Mammary epithelial cell (primary cell): ENCODE measurements at places on chromosomes 7 and 10. TPM values are rescaled to one million over a fixed set of nuclear protein-coding genes. Genes with fewer than 3 reads are reported as not detected.

Gene SPDYE2
- polyA plus RNA-seq: not detected

Gene RAPGEF5
- 1.1 TPM for polyA plus RNA-seq

Gene SUGCT
- 72.6 TPM for polyA plus RNA-seq

Gene ATRNL1
- polyA plus RNA-seq: 0.06 TPM

Gene PFKFB3
- polyA plus RNA-seq: 28.1 TPM

Gene GRM3
- not detected for polyA plus RNA-seq
